NCI-H226 (cell line): ENCODE measurements at places on chromosomes 7 and 10.

- DNase-seq, result peak; percentile 46
These were observed 38.9 kb downstream of the HDAC9 start for GRCh38 chr7:18534481-18534880.

GRCh38 chr10:104735036-104735756 lies 94.1 kb downstream of the SORCS3 start:
- no peak for DNase-seq

DNA sequence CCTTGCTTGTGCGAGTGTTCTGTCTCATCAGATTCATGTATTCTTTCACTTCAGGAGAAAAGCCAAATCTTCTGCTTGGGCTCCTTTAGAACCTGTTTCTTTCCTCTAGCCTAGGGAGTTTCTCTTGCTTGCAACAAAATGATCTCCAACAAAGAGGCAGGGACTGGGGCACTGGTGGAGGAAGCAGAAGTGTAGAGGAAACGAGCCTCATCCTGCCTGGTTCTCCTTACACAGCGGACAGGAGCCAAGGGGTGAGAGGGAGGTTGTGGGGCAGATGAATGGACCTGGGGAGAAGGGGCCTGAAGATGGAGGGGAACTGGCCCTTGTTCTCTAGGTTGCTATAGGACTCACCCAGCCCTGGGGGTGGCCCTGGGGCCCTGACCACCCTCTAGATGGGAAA lies 141.1 kb downstream of the PKD1L1 start:
- no peak for DNase-seq

DNA sequence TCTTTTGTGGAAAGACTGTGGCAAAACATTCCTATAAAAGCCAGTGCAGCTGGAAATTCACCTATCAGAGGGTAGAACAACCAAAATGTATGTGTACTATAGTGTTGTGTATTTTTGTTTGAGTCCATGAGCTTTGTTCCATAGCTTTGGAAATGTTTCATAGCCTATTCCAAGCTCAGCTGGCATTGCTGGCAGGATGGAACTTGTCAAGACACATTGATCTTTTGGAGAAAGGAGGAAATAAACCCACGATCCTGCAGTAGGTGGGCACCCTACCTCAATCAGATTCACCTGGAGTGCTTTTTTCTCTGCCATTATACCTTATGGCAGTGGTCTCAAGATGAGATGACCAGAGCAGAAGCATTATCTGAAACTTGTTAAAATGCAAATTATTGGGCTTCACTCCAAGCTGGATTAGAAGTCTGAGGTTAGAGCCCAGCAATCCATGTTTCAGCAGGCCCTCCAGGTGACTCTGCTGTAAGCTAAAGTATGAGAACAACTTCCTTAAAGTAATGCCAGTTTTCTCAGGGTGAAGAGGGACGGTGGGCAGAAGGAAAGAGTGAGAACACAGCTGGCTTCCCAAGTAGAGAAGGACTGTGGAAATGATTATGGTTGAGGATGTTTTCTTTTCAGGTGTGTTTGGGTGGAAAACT lies 30.3 kb upstream of the CDK1 start:
- no peak for DNase-seq
